ENCODE measurements at places on chromosomes 16 and 17. TPM values are rescaled to one million over a fixed set of nuclear protein-coding genes. Genes with fewer than 3 reads are reported as not detected.

DNA sequence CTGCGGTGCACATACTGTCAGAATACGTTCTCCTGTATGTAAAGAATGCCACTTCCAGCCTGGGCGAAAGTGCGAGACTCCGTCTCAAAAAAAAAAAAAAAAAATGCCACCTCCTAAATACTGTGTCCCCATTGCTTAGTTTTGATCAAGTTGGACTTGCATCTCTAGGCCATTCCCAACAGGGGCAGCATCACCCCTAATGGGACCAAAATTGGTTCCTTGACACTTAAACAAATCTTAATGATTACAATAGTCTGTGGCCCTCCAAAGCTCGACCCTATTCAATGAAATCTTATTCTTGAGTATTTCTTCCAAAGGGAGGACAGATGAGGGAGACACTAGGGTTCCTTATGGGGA, 154.7 kb upstream of the PLCG2 start:
- no peak for DNase-seq

- no peak for DNase-seq
Measured at GRCh38 chr17:41617698-41618097, 5.1 kb upstream of the KRT16 start.

GRCh38 chr16:82464187-82464586, 162.6 kb upstream of the CDH13 start:
- DNase-seq, result no peak

- peak; percentile 71 for DNase-seq
Measured at GRCh38 chr16:70738083-70738977, 52.5 kb upstream of the MTSS2 start.

- no peak for DNase-seq
Measured at GRCh38 chr17:16988749-16989229, 16.9 kb upstream of the TNFRSF13B start.

Gene TBX6
- 0.46 TPM for polyA plus RNA-seq

GRCh38 chr17:73290399-73291259, 21.2 kb downstream of the CDC42EP4 start:
- DNase-seq, result no peak

GRCh38 chr17:21374441-21375161, 1.6 kb upstream of the KCNJ12 start:
- DNase-seq, result no peak

GRCh38 chr16:82695806-82696205, 69.0 kb downstream of the CDH13 start:
- DNase-seq, result no peak

Gene CNTNAP4
- polyA plus RNA-seq, result 13.3 TPM

Measured in muscle of back (tissue), 13 donors.